ENCODE measurements at places on chromosomes 5 and 9.

DNA sequence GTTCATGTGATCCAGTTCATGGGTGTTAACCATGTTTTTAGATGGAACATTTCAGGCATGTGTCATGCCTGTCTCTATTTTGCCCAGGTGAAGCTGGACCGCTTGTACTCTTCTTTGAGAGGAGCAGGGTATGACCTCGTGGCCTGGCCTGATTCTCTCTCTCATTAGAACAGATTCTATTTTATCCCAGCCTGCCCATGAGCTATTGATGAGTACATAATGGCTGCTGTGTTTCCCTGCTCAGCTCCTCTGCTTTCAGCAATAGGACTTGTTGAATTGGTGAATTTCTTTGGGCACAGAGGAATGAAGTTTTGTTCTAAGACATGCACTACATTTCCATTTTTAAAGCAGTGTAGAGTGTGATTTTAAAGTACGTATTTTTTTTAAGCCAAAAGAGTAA is 86.2 kb downstream of the HACD4 start:
- no peak for DNase-seq

- no peak for DNase-seq
Observed at GRCh38 chr9:118059484-118060278, 355.5 kb downstream of the TLR4 start.

DNA sequence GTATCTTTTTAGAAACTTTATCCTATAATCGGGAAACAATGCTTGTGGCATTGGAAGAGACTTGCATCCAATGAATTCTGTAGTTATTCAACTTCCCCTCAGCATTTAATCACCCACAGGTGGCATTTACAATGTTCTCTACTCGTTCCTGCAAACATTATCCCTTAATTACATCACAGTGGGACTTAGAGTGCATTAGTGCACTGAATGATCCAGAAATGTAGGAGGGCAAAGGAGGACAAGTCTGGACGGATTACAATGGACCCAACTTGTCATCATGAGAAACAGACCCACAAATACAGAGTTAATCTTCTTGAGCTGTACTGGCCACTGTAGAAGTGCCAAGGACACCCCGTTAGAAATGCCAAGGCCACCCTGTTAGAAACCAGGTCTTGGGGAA is 129.1 kb downstream of the DOCK8 start:
- no peak for DNase-seq

- no peak for DNase-seq
Observed at GRCh38 chr9:94622087-94622800, 17.1 kb downstream of the FBP1 start.

- no peak for DNase-seq
Observed at GRCh38 chr9:101626295-101626694, 31.5 kb upstream of the PPP3R2 start.

DNA sequence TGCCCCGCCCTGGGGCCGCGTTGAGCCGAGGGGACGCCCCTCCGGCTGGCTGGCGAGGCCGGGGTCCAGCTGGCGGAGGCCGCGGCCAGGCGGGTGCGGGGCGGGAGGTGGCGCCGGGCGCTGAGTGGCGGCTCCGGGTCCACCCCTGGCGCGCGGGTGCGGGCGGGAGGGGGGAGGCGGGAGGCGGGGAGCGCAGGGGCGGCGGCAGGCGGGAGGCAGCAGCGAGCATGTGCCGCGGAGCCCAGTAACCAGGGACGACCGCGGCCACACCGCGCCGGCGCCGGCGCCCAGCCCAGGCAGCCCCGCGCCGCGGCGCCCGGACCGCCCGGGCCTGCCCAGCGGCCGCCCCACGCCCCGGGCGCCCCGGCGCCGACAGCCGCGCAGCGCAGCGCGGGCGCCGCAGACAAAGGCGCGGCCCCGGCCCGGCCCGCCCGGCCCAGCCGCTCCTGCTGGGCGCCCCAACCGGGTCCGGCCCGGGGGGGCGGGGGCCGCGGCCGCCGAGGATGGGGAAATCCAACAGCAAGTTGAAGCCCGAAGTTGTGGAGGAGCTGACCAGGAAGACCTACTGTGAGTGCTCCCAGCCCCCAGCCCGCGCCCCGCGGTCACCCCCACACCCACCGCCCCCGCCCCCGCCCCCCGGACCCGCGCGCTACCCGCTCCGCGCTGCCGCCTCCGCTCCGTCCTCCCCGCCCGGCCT is at the start of gene NCS1:
Gene NCS1, plus strand, starts transcription at position 244 of the 697 bp plus-strand sequence. Its CDS starts 260 bp downstream, at position 504.
- DNase-seq = no peak

- DNase-seq = no peak
Observed at GRCh38 chr5:56412601-56413379, 179.7 kb upstream of the ANKRD55 start.

GRCh38 chr5:22344000-22344399 is 509.1 kb downstream of the CDH12 start:
- DNase-seq = no peak

DNA sequence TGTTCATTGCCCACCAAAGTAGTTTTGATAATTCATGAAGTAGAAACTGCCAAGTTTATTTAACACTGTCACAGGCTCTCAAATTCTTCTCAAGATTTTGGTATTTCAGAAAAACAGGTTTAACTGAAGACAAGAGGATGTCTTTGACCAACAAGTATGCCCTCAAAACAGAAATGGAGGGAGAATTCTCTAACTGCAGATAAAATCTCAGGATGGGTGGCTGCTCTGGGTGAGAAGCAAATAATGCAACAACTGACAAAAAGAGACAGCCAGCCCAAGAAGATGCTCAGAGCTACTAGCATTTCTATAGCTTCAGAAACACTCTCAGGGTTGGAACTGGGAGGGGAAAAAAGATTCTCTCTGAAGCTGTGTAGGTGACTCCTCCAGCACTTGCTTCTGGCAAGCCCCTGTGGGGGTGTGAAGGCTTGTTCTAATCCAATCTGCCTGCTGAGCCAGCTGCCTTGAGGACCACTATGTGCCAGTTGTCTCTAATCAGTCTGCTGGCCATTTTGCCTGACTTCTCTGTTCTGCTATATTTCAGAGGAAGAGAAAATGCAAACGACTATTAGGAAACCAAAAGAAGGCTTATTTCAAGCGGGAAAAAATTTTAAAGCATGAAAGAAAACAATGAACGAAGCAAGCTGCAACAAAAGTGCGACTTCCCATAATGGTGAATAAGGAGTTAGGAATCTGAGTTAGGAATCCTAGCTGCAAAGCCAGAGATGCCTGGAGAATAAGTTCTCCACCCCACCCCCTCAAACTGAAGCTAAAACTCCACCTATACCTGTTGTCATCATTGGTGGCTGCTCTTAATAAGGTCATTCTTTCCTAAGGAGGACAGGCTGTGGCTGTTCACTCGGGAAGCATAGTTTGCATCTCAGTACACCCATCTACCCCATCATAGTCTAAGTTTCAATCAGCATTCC is 147.5 kb downstream of the GNAQ start:
- no peak for DNase-seq

DNA sequence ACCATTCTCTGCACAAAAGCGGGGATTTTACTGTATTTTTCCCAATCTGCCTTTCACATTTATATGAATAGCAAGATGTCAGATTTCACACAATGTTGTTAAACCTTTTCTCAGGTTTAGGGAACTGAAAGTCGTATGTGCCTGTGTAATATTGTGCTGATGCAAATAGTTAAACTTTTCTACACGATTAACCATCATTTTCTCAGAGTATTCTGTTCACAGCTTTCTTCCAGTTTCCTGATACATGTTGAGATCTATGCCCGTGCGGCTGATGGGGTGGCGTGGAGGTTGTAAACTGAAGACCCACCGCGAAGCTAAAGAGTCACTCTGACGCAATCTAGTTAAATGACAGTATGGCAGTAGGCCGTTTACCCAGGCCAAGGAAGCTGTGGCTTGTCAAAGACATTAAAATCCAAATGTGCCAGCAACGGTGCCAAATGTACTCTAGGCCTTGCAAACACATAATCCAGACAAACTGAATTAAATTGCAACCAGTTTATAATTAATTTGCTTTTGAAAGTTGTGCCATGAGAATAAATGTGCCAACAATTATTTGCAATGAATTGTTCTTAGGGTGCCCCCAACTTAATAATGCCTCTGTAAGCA is 145.7 kb downstream of the EBF1 start:
- DNase-seq = no peak

GRCh38 chr9:114627553-114627952 is 16.5 kb downstream of the TMEM268 start:
- DNase-seq = no peak

- DNase-seq = no peak
Observed at GRCh38 chr5:96195123-96195522, 233.5 kb upstream of the ELL2 start.

DNA sequence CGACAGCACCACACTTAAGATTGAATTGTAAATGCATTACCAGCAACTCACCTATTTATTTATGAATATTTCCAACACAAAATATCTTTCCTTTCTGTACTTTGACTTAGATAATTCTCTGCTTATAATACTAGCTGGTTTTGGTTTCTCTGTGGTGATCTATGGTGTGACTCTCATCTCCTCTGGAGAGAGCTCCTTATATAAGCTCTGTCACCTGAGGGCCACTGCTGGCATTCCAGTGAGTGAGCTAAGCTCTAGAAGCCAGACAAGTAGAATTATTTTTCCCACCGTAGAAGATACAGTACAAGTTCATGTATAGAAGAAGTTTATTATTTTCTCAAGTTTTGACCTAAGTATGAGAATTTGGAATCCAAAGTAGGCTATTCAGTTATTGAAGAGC is 111.5 kb downstream of the CDC42SE2 start:
- DNase-seq = no peak

DNA sequence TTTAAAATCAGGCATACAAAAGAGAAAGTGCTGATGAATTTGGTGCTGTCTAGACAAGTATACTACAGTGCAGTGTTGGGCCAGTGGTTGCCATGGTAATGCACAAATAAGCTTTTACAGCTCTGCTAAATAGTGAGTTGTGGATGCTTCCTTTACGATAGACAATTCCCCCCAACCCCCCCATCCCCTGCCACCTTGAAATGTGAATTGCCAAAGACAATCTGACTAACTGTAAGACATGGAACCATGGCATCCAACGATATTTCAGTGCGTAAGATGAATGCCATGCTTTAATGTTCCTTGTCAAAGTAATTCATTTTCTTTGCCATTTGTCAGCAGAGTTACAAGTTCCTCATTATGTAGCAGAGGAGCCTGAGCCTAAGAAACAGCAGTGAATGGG is 91.5 kb upstream of the NREP start:
- DNase-seq = no peak

DNA sequence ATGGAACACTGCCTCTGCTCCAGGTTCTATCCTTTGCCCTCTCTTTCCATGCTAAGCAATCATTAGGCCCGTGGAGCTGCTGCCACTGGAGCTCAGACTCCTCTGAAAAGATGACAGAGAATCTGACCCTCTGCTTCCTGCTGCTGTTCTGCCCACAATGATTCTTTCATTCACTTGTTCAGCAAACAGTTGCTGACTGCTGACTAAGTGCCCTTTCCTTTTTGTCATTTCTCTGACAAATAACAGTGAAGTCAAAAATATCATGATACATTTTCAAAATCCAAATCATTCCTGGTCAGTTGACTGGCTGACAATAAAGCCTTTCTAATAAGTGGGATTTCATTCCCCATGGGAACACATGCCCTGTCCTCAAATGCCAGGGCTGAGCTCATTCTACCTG is 110.1 kb downstream of the SIL1 start:
- DNase-seq = no peak

DNA sequence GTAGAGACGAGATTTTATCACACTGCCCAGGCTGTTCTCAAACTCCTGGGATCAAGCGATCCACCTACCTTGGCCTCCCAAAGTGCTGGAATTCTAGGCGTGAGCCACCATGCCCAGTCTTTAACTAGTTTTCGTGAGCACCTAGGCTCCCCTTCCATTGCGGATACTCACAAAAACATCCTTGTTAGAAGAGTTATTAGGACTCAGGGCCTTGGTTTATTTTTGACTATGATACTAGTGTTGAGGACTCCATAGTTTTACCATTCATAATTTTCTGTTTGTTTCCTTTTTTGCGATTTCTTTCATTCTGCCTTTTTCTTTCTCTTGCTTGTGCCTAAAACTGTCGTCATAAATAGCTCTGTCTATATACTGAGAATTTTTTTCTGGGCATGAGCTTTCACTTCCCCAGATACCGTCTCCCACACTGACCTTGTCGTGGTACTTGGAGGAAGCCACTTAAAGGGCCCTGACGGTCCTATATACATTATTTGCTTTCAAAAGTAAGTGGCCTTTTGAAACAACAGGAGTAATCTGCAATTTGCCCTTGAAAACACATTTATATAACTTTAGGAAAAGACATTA is 5.2 kb downstream of the F2R start:
- no peak for DNase-seq

GRCh38 chr5:111367115-111367514 is 142.9 kb downstream of the CAMK4 start:
- no peak for DNase-seq

DNA sequence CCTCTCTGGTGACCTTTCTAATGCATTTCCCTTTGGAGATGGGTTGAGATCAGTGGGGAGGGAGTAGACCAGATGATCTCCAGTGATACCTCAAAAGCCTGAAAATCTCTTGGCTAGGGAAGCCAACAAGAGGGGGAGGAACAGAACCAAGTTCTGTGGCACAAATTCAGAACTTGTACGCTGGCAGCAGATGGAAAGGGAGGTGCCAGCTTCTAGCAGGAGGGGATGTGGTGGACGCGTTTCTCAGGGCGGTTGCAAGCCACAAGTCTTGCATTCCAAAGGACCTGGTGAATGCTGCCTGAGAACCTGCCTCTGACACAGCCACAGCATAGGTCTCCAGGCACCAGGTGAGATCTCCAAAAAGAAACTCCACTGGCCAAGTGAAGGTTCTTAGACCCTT is 13.4 kb downstream of the SLIT3 start:
- DNase-seq = no peak

- DNase-seq = no peak
Observed at GRCh38 chr9:75541734-75542133, 348.7 kb upstream of the PCSK5 start.

DNA sequence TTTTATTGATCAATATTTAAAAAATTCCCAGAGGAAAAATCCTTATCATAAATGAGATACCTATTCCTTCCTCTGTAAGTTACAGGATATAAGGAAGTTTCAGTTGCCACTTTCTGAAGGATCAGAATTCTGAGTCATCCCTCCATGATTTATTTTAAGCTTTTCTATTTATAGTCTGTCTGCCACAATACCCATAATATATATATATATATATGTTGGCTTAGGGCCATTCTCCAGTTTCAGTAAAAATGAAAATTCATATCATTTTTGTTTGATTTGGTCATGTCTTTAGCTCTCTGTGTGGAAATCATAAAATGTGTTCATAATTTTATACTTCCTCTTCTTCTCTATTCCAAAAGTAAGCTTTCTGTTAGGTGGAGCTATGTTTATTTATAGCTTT is 215.8 kb upstream of the CYLC2 start:
- no peak for DNase-seq

DNA sequence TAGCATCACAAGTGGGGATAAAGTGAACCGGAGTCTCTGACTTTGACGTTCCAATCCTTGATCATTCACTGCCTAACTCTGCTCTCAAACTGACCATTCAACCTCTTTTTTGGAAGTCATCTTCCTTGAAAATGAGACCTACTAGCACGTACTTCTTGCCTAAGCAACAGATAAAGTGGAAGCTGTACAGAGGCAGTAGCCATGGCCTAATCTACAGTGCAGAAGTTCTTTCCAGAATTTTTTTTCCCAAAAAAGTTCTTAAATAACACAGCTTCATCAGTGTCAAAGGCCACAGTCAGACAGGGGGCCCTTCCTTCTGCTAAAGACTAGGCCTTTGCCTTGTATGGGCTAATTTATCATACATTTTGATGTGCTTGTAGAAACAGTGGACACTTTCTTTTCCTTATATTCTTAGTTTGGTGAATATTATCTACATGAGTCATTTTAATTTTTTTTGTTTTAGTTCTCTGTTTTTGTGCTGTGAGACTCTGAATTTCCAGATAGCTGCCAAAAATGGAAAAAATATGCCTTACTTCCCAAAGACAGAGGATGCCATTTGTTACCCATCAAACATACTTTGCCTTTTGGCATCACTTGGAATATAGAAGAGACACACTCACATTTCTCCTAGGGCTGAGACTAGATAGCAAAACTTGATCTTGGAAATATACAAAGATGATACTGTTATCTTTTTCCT is 96.3 kb upstream of the VCAN start:
- no peak for DNase-seq

All from NK-92 treated with Interleukin-12 subunit alpha and Interleukin-12 subunit beta, amount 100 ng/mL, for 24 hours (cell line).